ENCODE measurements at places on chromosomes 12 and 14.

DNA sequence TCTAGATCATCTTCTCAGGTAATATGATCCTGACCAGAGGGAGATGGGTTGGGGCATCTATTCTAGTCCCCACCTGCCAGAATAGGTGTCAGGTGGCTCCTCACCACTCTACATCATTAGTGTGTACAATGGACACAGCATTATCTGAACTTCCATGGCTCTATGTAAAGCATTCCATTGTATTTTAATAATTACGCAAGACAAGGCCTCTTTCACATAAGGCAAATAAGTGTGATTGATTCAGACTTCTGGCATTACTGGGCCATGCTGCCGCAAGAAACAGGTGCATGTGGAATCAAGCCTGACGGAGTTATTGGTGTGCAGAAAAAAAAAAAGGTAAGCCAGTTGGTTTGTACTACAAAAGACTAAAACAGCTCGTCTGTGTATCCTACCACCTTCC lies 3.1 kb upstream of the DDHD1 start:
- no peak for DNase-seq

GRCh38 chr14:68312884-68313610 lies 479.8 kb downstream of the ZFP36L1 start:
- no peak for DNase-seq

DNA sequence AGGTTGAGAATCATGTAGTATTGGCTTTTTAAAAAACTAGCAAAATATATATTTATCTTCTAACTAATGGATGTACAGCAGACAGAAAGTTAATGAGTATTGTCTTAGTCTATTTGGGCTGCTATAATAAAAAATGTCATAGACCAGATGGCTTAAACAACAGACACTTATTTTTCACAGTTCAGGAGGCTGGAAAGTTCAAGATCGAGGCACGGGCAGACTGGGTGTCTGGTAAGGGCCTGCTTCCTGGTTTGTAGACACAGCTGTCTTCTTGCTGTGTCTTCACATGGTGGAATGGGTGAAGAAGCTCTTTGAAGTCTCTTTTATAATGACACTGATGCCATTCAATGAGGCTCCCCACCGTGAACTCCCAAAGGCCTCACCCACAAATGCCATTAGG lies 70.1 kb upstream of the KRR1 start:
- no peak for DNase-seq

- DNase-seq: no peak
Observed at GRCh38 chr12:82015623-82016347, 256.6 kb upstream of the PPFIA2 start.
